ENCODE measurements at places on chromosomes 3 and 15.

DNA sequence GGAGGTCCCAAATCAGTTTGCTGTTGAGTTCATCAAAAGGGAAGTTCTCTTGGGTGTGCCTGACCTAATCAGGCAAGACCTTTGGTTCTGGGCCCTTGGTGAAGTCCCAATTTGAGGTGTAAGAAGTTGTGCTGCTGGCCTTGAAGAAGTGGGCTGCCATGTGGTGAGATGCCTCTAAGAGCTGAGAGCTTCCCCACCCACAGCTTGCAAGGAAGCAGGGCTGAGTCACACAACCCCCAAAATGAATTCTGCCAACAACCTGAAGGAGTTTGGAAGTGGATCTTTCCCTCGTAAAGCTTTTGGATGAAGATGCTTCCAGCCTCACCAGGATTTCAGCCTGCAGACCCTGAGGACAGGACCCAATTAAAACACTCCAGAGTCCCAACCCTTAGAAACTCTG, 129.3 kb upstream of the NSMCE3 start:
- DNase-seq = no peak

GRCh38 chr15:67646847-67647246, 104.3 kb downstream of the MAP2K5 start:
- DNase-seq = no peak

DNA sequence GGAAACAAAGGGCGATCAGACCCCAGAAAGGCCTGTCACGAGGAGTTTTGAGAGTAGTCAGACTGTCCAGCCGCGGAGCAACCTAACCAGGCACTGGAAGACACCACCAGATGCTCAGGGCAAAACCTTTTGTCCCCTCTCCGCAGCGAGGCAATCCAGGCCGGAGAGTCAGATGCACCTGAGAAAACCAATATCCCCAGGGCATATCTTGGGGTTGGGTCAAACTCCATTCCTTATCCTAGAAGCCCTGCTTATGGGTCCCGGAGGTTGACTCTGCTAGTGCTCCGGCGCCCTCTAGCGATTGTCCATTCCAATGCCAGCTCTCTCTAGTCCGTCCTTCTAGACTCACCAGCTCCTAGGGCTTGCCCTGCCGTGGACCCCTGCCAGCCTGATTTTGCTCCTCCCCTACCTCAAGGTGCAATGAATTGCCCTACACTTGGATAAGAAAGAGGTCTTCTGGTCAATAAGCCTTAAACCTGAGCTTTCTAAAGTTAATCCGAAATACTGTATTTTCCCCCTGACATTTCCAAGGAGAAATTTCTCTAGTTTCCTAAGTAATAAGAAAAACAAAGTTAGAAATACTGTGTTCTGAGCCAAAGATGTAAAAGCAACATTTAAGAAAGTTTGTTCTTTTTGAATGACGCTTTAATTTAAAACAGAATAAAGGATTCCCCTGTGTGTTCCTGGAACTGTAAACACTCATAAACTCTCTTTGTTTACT, 5.5 kb downstream of the CPNE4 start:
- DNase-seq = peak; percentile 79

DNA sequence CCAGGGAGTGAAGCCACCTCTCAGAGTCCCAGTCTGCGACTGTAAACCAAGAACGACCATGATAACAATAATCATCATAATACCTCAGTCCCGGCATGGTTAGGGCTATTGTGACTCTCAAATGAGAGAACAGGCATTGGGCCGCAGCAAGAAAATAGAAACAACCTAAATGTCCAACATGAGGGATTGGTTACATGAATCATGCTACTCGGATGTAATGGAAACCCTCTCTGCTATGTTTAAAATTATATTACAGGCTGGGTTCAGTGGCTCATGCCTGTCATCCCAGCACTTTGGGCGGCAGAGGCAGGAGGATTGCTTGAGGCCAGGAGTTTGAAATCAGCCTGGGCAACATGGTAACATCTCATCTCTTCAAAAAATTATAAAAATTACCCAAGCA, 2.8 kb downstream of the CPN2 start:
- DNase-seq = no peak

- DNase-seq = no peak
Measured at GRCh38 chr3:197756704-197757103, 7.0 kb downstream of the FYTTD1 start.

- DNase-seq = no peak
Measured at GRCh38 chr3:61961900-61962299, 400.5 kb downstream of the PTPRG start.

GRCh38 chr3:108295421-108296175, 750 bp upstream of the HHLA2 start:
- no peak for DNase-seq
